ENCODE measurements at places on chromosomes 1 and 21.

GRCh38 chr1:38818175-38818976, 41.2 kb downstream of the RRAGC start:
- peak; percentile 78 for DNase-seq

GRCh38 chr1:223711747-223712193, 569 bp upstream of the CAPN2 start:
- no peak for DNase-seq

- DNase-seq, result no peak
These were observed 471 bp upstream of the MTF2 start for GRCh38 chr1:93078638-93078985.

DNA sequence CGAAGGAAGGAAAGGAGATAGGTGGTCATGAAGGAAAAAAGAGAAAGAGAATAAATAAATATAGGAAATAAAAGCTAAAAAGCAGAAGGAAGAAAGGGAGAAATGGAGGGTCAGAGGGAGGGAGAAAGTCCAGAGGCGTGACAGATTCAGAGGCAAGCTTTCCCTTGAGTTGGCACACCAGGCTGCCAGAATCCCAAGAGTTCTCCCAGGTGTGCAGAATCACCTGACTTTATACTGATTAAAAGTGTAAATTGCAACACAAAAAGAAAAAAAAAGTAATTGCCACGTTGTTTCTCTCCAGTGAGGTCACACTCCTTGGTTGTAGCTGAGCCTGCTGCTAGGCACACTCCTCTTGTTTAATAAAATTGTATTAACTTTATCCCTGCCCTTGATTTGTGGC, 669.9 kb upstream of the PKN2 start:
- DNase-seq, result no peak

- DNase-seq, result no peak
These were observed 969.0 kb downstream of the TTLL7 start for GRCh38 chr1:83029916-83030315.

- no peak for DNase-seq
These were observed 58.9 kb downstream of the SWT1 start for GRCh38 chr1:185215911-185216310.

DNA sequence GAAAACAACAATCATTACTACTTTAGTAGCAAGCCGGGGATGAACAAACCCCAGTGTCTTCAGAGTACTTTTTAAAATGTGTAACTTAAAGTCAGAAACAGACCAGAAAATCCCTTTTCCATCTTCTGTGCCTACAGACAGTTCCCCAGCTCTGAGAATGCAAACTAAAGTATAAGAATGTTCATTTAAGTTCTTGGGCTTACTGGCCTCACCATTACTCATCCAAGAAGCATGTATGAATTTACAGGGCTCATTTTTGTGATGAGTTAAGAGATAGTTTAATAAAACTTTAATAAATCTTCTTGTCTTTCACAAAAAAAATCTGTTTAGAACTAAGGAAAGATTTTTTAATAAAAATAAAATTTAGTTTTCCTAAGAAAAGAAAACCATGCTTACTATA, 4.6 kb downstream of the LPGAT1 start:
- no peak for DNase-seq

All from stimulated activated naive CD8-positive, alpha-beta T cell treated with anti-CD3 and anti-CD28 coated beads, Interleukin-15, Interleukin-2, amounts not matched to agents 100 U/mL and 50 U/mL, for 24 hours (primary cell).